ENCODE measurements at places on chromosomes 3 and 15.

- DNase-seq: no peak
Measured at GRCh38 chr15:27592036-27592760, 506.9 kb downstream of the OCA2 start.

DNA sequence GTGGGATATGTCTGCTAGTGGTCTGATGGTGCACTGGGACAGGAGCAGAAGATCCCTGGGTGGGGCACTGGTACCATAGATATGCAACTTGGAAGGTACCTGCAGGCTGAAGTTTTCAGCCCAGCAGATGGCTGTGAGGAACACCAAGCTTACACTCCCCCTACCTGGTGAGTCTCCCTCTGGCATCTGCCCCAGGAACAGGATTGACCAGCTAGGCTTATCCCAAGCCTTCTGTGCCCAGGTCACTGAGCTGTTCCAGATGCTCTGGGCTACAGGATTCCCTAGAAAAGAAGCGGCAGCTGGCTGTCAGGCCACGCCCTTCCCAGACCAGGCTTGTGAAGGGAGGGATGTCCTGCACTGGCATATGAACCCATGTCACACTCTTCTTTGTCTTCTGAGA lies 1130.0 kb downstream of the NAALADL2 start:
- DNase-seq: no peak

GRCh38 chr3:158463556-158463955 lies 107.4 kb upstream of the MLF1 start:
- DNase-seq: no peak

DNA sequence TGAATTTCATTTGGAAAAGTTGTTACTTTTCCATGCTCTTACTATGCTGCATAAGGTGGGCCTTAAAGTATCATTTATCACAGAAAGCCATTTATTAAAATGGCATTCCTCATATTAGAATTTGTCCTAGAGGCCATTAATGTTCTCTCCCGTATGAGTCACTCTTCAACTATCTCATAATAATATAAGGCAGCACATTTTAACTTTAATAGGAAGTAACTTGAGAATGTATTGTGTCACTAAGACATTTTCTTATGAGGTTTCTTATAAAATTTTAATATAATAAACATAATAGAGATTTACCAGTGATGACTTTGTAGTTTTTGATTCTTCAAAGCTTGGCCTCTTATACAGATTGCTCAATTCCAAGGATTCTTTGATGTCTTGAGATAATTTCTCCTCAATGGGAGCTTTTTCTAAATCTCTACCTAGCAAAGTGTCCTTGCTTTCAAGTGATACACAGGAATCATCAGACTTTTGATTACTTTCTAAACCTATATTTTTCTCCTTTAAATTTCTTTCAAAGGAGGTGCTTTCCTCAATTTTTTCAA lies 74.7 kb downstream of the ZBBX start:
- DNase-seq: no peak

- no peak for DNase-seq
Measured at GRCh38 chr3:193174140-193174539, 66.9 kb upstream of the PLAAT1 start.

- DNase-seq: no peak
Measured at GRCh38 chr3:114456742-114457141, 162.9 kb downstream of the TIGIT start.

GRCh38 chr15:58518626-58519025 lies 86.8 kb downstream of the LIPC start:
- DNase-seq: no peak

GRCh38 chr3:141051443-141052200 lies 475 bp downstream of the SPSB4 start:
- no peak for DNase-seq

DNA sequence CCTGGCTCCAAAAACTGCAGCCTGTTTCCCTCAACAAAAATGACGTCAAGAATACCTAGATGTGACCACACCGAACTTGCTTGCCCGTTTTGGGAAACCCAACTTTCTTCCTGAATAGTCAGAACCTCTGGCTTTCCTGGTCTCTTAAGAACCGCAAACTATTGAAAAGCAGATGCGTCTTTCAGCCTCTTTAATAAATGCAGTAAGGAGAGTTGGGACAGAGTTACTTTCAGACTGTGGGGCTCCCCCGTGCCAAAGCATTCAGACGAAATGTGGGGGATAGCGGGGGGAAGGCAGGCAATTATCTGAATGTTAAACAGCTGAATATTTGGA lies 1.2 kb upstream of the PROK2 start:
- no peak for DNase-seq

DNA sequence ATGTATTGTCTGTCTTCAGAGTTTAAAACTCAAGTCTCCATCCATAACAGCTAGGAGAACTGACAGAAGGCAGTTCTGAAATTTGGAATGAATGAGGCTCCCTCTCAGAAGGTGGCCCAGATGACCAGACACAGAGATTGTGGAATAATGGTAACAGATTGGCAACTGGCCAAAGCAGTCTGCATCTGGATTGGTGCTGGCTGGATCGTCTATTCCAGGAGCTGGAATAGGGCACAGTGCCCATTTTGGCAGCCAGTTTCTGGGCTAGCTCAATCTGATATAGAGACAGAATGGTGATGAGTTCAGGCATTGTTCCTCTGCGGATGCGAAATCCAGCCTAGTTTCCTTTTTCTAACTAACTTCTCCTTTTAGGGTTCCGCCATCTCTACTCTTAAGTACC lies 851.7 kb downstream of the PDCD6IP start:
- no peak for DNase-seq

GRCh38 chr15:29095746-29096145 lies 173.9 kb downstream of the NSMCE3 start:
- no peak for DNase-seq

DNA sequence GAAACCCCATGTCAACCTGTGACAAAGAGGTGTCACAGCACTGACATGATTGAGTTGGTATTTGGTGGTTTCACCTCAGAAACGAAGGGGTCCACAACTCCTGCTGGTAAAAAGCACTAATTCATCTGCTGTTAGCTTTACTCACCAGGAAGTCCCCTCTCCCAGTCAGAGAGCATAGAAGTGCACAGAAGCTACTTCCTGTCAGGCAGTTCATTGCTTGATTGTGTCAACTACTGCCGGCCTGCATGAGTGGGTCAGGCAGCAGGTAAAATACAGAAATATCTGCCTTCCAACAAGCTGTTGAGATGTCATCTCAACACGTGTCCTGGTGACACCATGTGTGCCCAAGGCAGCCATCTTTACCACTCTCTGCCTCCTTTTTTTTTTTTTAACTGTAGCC lies 596.6 kb upstream of the NR2F2 start:
- no peak for DNase-seq

- DNase-seq: no peak
Measured at GRCh38 chr3:38119821-38120692, 16.9 kb downstream of the ACAA1 start.

GRCh38 chr3:45656575-45657363 lies 32.4 kb upstream of the SACM1L start:
- DNase-seq: peak; percentile 77

DNA sequence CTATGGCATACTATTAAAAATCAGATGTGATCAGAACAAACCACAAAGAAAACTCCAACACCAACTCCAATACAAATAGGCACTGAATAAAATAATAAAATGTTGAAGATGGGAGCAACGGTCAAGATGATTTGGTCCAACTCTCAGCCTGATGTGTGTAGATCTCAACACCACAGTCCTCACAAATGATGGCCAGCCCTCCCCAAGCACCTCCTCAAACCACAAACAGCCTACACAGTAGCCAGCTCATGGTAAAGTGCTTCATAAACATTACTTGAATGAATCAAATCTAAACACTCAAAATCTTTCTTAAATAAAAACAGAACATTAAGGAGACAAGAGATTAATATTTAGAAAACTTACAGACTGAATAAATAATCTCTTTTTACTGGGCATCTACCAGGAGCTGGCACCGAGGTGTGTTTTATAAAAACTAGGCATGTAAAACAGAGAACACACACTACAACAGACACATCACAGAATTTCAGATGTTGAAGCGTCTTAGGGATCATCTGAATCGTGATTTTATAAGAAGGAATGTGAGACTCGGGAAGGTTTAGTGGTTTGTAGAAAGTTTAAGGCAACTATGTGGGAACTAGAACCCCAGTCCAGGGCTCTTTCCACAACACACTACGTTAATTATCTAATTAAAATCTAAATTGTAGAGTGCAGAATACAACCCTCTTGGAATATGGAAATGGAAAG lies 102.4 kb downstream of the MYLK start:
- DNase-seq: no peak

DNA sequence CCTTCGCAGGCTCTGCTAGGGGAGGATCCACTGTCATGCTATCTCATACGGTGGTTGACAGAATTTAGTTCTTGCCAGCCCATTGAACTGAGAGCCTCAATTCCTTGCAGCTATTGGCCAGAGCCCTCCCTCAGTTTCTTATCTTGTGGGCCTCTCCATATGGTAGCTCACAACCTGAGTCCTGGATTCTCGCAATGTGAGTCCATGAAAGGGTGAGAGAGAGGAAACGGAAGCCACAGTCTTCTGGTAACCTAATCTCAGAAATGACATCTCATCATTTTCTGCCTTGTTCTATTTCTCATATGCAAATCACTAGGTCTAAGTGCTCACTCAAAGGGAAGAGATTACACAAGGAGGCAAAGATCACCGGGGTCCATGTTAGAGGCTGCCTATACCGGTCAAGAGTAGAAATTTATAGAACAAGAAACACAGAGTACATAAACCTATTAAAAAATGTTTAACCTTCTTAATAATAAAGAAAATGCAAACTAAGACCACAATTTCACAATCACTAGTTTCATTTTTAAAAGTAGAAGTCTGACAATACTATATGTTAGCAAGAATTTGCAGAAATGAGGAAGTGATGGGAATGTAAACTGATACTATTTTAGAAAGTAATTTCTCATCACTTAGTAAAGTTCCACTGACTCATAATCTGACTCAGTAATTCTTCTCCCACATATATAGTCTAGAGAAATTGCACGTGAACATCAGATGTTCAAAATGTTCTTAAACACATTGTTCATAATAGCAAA lies 378.4 kb upstream of the AGTR1 start:
- DNase-seq: no peak

- DNase-seq: no peak
Measured at GRCh38 chr3:35257641-35258040, 381.7 kb upstream of the ARPP21 start.

DNA sequence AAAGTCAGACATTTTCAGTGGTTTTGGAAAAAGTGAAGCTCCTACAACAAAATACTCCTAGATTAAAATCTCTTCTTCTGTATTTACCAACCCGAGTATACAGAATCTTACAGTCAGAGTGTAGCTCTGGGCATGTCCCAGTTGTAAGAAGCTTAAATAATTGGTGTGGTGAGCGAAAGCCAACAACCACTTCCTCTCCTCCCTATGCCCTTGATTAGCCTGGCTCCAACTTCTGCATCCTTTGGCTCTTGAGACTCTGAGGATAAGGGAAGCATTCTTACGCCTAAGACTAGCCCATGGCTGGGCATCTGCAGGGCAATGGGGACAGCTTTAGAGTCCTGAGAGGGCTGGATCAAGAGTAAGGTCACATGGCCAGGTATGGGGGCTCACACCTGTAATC lies 25.5 kb downstream of the RFT1 start:
- no peak for DNase-seq

GRCh38 chr15:79743032-79743431 lies 153.8 kb downstream of the MTHFS start:
- no peak for DNase-seq

DNA sequence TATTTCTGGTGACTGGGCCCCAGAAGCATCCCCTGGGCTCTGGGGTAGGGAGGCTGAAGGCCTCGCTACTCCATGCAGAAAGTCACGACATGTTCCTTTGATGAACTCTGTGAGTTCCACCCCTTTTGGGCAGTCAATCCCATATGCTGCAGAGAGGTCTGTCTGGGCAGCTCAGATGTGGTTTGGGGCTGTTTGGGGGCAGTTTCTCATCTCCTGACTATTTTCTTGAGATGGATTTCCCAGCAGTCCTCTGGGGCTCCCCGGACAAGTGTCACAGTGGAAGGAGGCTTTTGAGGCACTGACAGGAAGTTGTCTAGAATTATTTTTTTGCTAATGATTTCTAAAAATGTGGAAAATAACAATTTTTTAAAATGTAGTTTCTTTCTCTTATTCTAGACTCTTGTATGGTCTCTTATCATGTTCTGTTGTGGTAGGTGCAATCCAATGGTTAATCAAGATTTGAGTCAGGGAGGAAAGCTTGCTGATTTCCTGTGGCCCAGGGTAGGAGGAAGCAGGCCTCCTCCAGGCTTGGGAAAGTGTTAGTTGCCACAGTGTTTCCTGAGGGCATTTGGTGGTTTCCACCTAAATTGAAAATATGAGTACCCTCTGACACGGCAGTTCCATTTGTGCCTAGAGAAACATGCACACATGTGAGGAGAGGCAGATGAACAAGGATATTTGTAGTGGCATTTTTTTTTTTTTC lies 19.9 kb upstream of the TATDN2 start:
- no peak for DNase-seq

GRCh38 chr3:74500257-74500656 lies 114.2 kb downstream of the CNTN3 start:
- no peak for DNase-seq

GRCh38 chr3:71341721-71342120 lies 241.8 kb downstream of the FOXP1 start:
- no peak for DNase-seq

GRCh38 chr3:10757821-10758130 lies 58.3 kb upstream of the SLC6A11 start:
- no peak for DNase-seq

- DNase-seq: no peak
Measured at GRCh38 chr3:188827103-188827502, 344.7 kb upstream of the TPRG1 start.

- DNase-seq: no peak
Measured at GRCh38 chr3:20527368-20527767, 341.4 kb upstream of the SGO1 start.

DNA sequence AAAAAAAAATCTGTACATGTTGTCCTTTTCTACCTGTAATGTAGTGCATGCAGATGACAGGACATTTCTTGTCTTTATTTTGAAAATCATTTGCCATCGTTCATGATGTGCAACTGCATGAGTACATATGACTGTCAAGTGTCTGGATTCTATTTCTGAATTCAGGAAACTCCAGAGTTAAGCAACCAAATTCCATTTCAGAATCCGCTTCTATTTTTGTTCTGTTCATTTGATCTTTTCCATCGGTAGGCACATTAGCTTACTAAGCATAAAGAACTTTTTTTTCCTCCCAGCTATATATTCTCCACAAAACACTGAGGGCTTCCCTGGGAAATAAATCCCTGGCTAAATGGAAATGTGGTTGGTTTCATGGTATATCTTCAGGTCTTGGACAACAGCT lies 365.6 kb downstream of the PTPRG start:
- no peak for DNase-seq

- no peak for DNase-seq
Measured at GRCh38 chr15:100807028-100807427, 72.6 kb upstream of the ALDH1A3 start.
